Stimulated activated CD4-positive, alpha-beta T cell treated with anti-CD3 and anti-CD28 coated beads, Interleukin-1b, Interleukin-23, amount 100 ng/mL, for 1 hour (primary cell): ENCODE measurements at places on chromosomes 2 and 18.

DNA sequence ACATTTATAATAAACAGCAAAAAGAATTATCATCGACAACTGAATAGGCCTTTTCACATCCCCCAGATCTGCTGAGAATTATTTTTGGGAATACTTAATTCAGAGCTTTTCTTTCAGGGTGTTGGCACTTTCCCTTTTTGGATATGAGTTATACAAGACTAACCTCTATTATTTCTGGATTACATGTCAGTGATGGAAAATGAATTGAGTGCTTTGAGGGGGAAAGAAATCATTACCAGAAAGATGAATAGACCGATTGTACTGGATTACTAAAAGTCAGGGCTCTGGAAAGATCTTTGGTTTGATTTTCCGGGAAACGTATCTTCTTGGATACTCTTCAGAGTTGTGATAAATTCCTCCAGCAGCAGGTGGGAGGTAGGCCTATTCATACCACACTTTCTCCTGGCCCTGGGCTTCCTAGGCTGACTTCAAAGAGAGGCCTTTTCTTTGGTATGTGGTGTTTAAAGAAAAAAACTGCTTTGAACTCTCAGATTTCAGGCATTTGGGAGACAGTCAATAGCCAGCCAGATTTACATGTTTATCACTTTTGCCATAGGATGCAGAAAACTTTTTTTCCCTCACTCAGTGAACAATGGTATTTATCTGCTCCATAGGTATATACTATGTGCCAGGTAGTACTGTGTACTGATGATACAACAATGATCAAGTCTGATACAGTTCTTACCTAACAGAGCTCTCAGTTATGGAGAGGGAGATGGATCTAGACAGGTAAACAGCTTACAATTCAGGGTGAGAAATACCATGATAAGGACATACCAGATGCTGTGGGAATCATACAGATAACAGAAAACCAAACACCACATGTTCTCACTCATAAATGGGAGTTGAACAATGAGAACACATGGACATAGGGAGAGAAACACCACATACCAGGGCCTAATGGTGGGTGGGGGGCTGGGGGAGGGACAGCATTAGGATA lies 63.3 kb upstream of the ACTR3 start:
- DNase-seq: no peak

- no peak for DNase-seq
Observed at GRCh38 chr18:63105636-63106316, 213.8 kb downstream of the BCL2 start.

DNA sequence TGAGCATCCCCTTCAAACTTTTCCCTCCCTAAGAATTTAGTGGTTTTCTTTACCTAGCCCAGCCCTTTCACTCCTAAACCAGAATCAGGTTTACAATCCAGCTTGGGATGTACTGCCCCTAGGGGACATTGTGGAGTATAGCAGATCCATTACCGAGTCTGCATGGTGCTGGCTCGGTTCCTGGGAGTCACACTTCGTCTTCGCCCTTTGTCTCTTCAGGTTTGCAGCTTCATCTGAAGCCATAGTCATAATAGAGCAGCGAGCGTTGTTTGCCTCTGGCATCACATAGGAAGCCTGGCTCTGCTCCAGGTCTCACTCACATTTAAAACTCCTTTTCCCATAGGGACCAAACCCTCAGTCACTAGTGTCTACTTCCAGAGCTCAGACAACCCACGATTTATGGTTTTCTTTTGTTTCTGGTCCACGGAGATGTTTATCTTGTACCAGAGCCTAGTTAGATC lies 16.8 kb upstream of the LYPD6 start:
- DNase-seq: no peak

DNA sequence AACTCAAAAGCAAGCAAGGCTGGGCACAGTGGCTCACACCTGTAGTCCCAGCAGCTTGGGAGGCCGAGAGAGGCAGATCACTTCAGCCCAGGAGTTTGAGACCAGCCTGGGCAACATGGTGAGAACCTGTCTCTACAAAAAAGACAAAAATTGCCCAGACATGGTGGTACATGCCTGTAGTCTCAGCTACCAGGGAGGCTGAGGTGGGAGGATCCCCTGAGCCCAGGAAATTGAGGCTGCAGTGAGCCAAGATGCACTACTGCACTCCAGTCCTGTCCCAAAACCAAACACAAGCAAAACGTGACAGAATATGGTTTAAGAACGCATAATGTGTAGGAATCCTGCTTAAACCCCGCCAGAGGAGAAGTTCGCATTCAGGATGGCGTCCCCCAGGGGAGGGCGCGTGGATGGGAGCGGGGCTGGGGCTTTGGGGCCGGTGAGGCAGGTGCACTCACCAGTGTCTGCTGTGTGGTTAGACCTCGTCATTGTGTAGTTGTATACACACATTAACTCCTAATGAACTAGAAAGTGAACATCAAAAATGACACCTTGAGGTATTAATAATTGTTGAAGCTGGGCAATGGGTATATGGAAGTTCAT lies 5.4 kb downstream of the COLEC11 start:
- no peak for DNase-seq

GRCh38 chr2:144140891-144141290 lies 379.0 kb downstream of the ZEB2 start:
- no peak for DNase-seq

DNA sequence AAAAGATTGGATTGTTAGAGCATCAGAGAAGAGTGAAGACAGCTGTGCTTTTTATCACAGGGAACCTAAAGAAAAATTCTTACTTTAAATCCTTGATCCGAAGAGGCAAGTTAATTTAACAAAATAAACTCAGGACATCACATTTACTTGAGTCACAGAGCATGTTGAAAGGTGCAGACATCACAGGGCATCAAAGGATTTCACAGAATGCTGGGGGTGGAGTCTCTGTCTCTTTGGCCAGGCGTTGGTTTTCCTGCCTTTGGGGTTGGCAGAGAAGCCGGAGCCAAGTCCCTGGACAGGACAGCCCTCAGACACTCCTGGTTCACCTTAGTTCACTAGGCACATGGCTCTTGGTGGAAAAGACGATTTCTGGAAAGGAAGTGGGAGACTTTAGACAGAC lies 56.3 kb downstream of the SH3RF3 start:
- no peak for DNase-seq

- DNase-seq: no peak
Observed at GRCh38 chr18:23484561-23485182, 18.6 kb upstream of the RMC1 start.

DNA sequence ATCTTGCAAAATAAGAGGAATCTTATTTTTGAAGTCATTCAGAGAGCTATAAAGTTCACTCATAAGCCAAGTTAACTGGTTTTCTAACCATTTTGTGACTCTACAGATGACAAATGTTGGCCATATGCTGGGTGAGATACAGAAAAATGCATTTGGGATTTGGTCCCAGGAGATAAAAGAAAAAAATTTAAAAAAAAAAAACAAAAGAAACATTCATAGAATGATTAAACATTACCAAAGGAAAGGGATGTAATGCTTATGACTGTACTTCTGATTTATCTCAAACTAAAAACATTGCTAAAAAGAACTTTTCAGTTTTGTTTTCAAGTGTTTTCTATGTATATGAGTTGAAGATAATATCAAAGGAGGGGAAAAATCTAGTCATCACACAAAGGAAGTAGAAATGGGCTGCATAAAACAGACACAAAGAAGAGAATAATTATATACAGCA lies 43.1 kb downstream of the PELI1 start:
- no peak for DNase-seq

DNA sequence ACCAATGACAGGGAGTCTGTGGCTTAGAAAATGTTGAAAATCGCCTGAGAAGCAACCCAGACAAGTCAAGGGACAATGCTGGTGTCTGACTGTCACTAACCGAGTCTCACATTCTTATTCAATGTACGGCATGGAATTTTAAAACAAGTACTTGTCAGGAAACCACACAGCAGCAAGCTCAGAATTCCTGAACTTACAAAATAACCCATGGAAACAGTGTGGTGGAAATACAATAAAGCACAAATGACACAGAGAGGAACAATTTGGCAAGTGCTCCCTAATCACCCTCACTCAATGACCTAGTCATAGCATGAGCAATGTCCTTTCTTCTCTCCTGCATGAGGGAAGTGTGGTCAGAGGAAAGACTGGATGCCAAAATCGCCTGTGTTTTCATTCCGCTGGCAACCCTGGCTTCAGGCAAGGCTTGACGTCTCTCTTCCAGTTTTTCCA lies 154.0 kb downstream of the SATB2 start:
- no peak for DNase-seq

- DNase-seq: no peak
Observed at GRCh38 chr2:112486895-112487294, 4.9 kb downstream of the TTL start.

DNA sequence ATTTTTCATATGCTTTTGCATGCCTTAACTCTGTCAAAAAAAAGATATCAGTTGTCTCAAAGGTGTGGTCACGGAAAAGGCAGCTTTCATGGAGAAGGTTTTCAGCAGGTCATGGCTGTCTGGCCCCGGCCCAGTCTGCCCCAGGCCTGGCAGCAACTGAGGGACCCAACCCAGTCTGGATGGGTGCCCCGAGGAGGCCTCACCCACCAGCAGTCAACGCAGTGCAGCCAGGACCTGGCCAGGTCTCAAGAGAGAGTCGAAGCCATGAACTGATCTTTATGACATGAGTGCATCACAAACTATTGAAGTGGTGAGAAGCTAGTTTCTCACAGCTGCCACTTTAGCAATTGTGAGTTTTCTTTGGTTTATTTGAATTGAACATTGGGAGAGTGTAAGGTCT lies 7.9 kb downstream of the TUBB6 start:
- no peak for DNase-seq

DNA sequence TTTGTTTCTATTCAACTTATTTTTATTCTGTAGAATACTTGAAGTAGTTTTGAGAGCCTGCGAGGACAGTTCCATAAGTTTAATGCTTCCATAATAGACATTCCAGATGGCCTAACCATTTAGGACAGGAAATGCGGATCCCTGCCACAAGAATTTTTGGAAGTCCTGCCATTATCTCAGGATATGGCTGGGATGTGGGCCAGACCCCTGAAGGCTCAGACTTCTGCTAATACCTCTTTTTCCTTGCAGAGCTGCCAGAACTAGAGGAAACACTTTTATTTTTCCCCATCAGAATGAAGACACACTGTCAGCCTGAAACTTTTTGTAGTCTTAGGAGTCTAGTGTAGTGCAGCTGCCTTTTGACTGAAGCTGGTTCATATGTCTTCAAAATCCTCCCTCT lies 806.5 kb downstream of the TDRD15 start:
- no peak for DNase-seq

DNA sequence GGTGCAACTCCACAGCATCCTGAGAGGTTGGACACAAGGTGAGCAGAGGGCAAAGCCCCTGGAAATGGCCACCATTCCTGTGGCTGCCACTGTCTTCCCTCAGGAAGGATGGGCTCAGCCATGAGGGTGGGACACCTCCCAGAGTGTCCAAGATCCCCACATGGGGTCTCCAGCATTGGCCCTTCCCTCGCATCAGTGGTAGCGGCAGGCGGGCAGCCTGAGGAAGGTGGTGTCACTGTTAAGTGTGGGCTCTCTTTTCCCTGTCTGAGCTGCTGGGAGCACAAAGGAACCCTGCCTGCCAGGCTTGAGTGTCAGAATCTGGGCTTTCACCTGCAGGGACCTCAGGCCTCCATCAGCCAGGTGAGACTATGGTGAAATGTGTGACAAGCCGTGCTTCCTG lies 47.6 kb downstream of the SP110 start:
- DNase-seq: no peak

DNA sequence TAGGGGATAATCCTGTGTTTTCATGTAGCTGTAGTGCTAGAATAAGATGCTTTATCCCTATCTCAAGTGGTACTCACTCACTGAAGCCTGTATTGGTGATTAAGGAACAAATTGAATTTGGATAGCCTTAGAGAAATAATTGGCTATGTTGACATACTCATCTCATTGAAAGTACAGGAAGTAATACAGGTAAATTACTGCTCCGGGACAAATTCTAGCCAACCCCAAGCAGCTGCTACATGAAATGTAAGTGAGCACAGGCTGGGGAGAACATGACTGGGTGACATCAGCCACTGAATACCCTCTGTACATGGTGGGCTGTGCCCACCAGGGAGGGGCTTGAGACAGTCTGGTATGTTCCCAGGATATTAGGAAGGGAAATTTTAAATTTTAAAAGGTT lies 188.4 kb upstream of the RASGRP3 start:
- DNase-seq: no peak

DNA sequence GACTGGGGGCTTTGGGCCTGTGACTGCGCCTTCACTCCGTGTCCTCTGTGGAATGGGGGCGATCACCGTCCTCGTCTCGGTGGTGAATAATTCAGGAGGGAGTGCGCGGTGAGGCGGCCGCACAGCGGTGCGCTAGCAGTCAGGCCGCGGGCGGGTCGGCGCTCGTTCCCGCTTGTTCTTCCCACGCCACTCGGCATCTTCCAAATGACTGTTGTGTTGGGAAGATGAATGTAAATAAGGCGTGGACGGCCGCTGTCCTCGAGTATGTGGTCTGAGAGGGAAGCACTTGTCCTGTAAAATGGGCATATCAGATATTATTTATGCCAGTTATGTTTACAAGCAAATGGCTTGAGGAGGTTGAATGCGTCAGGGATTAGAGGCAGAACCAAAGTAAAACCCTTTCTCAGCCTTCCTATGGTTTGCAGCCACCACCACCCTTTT lies 608 bp upstream of the VPS4B start:
- no peak for DNase-seq

- no peak for DNase-seq
Observed at GRCh38 chr18:60984510-60984909, 348.7 kb upstream of the CDH20 start.

DNA sequence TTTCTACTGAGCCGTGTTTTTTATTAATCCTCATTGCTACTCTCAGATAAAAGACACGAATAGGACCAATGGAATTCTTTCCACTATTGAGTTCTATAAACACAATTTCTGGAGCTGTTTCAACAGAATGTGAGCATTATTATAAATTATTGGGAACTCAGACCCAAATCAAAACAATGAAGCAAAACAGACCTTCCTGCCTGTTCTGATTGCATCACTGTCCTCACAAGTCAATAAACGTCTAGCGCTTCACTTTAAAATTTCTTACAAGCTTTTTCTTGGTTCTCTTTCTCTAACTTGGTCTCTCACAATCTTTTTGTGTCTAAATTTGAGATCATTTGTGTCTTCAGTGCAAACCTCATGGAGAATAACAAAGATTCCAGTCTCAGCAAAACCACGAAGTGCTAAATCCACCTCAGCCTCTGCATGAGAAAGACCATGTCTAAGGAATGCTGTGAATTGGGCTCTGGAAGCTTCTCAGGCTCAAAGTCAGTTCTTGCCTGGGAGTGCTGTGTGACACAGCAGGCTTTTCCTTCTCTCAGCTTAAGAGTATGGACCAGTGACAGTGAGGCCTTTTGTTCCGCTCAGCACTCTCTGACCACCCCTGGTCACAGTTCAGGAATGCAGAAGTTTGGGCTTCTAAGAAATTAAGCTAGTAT lies 22.8 kb downstream of the ARHGAP28 start:
- no peak for DNase-seq

DNA sequence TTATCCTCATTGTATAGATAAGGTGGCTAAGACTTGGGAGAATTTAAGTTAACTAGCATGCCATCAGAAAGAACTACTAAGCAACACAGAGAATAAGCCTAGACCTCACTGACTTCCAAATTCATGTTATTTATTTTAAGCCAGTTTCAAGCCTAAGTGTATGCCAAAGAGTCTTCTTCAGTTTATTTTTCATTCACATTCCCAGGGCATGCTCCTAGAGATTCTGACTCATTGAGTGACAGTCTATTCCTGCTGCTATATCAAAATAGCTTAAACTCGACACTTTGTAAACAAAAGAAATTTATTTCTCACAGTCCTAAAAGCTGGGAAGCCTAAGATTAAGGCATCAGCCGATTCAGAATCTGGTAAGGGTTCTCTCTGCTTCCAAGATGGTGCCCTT lies 467.1 kb downstream of the MBD2 start:
- no peak for DNase-seq

GRCh38 chr2:45651415-45652089 lies at the start of gene PRKCE:
Gene PRKCE (plus strand): TSS chr2:45651675.
- no peak for DNase-seq
